AG09319 (cell line): ENCODE measurements at places on chromosomes 16 and 17.

- no peak for DNase-seq
Measured at GRCh38 chr16:79994418-79994817, 393.9 kb upstream of the MAF start.

- no peak for DNase-seq
Measured at GRCh38 chr17:37360632-37361031, 15.2 kb upstream of the C17orf78 start.

- no peak for DNase-seq
Measured at GRCh38 chr17:64683796-64684195, 21.7 kb upstream of the SMURF2 start.

DNA sequence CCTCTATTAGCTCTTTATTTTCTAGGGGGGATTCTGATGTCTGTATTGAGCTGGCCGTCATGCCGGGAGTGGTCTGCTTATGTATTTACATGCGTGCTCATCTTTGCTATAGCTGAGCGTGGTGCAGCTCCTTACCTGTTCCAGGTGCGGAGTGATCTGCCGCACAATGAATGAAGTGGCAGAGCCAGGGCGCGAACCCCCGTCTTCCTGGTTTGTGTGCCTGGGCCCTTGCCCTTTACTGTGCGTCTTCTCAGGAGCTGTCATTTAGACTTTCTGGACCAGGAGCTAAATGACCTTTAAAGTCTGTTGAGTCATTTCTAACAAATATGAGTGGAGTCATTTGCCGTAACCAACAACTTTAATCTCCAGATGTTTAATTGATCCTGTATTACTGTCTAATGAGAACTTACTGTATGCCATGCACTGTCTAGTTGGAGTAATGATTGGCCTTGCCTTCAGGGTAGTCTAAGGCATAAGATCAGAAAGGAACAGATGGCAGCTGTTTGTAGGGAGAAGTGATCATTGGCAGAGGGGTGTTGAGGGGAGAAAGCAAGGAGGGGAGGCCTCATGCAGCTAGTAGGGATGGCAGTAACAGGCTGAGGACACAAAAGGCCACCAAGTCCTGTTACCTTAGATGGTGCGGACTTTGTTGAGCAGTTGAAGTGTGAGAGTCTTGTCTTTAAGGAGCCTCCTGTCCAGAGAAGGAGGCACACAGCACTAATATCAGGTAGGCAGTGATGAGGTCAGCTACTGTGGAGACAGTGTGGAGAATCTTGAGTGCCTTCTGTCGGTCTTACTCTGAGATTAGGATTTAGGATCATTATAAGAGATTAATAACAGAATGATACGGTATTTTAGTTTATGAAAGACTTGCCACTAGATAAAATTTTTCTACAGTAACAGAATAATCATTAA is 53.9 kb downstream of the USP10 start:
- DNase-seq = no peak

DNA sequence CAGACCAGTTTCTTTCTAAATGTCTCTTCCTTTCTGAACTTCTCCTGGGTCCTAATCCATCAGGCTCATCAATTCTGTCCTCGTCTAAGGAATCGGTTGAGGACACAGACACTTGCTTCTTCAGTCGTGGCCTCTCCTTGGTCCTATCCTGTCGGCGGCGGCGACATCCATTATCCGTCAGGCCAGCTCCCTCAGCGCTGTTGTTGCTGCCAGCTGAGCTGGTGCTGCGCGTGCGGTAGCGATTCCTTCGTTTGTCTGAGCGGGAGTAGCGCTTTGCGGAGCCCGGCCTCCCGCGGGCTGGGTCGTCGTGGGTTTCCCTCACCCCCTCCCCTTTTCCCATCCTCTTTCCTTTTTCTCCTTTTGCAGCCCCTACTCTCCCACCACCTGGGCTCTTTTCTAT is 3.8 kb downstream of the SMG6 start:
- no peak for DNase-seq

GRCh38 chr16:12431561-12431960 is 372.1 kb downstream of the CPPED1 start:
- no peak for DNase-seq

- DNase-seq = no peak
Measured at GRCh38 chr17:81566461-81567126, 14.4 kb upstream of the FAAP100 start.

DNA sequence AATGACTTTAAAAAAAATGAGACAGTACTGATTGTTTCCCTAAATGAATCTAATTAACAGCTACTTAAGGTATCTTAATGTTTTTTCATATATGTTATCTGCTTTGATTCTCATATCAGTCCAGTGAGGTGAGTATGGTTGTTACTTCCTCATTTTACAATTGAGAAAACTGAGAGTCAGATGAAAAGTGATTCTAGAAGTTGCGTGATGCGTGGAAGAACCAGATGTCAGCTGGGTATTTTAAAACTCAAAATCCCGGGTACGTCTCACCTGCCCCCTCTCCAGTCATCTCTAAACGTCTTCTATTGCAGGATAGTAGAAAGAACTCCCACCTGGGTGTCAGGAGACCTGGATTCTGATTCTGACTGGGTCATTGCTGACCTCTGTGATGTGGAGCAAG is 89.2 kb downstream of the MAP2K6 start:
- no peak for DNase-seq

GRCh38 chr17:64614266-64615027 is 47.7 kb downstream of the SMURF2 start:
- DNase-seq = no peak

GRCh38 chr16:86844695-86845094 is 266.3 kb downstream of the FOXL1 start:
- DNase-seq = no peak

DNA sequence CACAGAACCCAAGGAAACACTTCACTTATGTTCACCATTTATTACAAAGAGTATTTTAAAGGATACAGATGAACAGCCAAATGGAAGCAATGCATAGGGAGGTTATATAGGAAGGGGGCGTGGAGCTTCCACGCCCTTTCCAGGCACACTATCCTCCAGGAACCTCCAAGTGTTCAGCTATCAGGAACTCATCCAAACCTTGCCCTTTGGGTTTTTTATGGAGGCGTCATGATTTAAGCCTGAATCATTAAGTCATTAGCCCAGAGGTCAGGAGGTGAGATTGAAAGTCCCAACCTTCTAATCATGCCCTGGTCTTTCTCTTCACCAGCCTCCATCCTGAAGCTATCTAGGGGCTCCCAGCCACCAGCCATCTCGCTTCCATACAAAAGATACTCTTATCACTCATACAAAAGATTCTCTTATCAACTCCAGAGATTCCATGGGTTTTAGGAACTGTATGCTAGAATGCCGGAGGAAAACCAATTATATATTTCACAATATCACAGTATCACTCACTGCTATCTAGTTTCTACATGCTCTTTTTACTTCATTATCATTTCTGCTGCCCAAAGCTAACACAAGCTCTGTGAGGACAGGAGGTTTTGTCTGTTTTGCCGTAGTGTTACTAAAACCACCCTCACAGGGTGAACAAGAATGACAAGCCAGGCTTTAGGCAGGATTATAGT is 213.4 kb downstream of the SLC39A11 start:
- no peak for DNase-seq

- DNase-seq = no peak
Measured at GRCh38 chr17:8162997-8163977, 539 bp upstream of the VAMP2 start.

GRCh38 chr16:85330006-85330693 is 217.9 kb upstream of the CIBAR2 start:
- no peak for DNase-seq

DNA sequence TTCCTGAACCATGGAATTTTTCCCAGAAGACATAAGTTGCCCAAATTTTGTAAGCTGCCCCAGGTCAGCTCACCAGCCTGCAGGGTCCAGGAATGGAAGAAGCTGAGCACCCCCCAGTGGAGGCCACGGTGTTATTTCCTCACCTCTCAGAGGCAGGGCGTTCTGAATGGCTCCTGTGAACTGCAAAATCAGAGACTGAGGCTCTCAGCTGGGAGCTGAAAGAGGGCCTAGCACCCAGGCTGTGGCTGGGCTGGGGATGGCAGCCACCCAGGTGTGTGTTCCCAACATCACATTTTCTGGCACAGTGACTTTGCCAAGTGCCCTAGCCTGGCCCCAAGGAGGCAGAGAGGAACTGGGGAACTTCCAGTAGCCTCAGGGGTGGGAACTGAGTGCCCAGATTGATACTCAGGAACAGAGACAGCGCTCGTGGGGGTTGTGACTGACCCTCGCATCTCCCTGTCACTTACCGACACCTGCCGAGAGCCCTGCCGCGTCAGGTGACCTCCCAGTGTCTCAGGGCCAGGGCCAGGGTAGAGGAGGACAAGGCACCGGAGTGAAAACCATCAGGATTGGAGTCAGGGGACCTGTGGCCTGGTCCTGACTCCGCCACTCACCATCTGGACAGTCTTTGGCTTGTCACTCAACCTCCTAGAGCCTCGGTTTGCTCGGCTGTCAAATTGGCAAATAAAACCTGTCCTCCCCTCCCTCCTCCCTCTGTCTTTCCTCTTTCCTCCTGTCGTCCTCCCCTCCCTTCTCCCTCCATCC is 11.3 kb downstream of the CACNG4 start:
- DNase-seq = no peak

DNA sequence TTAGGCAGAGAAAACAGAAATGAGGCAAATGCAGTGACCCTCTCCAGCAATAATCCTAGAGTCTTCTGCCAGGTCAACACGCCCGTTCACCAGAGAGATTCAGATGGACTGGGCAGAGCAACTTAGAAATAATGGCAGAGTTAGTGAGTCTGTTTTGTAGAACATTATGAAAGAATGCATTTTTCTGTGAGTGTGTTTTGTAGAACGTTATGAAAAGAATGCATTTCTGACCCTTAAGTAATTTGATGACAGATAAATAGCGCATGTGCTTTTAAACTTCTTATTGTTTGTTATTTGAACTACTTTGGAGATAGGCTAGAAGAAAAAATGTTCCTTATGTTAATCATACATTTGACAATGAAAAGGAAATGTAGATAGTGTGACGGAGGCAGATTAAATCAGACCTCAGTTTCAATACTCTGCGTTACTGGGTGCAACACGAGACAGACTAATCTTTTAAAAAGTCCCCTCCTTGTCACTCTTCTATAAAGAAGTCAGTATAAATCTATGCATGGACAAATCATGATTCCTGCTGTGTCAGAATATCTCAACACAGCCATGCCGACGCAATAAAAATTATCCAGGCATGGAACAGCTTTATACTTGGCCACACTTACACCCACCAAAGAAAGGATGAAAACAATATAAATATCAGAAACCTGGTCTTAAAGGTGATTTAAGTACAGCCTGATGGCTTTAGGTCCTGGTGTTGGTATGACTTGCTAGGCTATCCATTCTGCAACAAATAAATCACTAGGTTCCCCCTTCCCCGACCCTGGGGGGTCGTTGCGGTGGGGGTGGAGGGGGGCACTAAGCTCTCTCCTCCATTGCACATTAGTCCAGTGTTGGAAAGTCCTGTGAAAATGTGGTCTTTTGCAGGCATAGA is 47.8 kb downstream of the MARCHF10 start:
- peak; percentile 60 for DNase-seq

- no peak for DNase-seq
Measured at GRCh38 chr17:44071198-44071520, 624 bp downstream of the G6PC3 start.

DNA sequence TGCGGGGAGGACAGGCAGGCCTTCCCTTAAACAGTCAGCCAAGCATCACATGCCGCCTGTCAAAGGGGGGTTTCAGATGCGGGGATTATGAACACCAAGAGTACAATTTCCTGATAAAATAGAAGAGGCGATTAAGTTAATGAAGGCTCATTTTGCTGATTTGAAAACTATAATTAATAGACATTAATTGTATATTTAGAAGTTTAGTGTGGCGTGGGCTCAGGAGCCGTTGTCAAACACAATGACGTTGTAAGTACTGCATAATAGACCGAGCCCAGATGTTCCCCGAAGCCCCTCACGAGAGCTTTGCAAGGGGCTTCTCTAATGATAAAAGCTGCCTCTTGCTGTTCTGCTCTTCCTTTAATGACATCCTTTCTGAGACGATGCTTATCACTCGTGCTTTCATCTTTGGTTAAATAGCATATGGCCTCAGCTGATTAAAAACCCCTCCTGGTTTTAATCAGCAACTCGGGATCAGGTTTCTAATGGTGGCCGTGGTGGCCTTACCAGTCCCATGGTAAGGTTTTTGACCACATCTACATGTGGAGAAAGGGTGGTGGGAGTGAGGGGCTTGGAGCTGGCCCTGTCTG is 28.2 kb downstream of the SNX20 start:
- no peak for DNase-seq

DNA sequence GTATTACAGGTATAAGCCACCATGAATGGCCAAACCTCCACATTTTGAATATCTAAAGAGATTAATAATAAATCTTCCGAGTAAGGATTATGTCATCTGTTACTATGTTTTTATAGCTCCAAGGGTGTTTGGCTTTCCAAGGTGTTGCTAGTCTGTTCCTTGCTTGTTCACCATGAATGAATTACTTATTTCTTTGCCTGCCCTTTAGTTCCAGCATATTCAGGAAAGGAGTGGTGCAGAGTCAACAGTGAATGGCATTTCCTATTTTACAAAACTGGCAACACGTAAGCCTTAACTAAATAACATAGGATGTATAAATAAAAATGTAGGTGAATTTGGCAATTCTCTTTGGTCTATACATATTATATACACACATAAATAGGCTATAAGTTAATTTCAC is 70.3 kb downstream of the MYO1D start:
- no peak for DNase-seq

DNA sequence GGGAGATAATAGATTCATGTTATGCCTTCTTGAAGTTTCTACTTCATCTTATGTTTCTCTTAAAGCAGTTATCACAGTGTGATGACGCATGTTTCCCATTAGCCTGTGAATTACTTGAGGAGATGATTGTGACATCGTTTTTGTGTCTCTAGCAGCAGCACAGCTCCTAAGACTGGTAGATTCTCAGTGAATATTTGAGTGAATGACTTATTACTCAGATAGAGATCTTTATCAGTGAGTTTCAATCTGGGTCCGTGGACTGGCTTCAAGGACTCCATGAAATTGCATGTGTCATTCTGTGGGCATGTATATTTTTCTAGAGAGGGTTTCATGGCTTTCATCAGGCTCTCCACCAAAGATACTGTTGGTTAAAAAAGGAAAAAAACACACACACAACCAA is 29.9 kb downstream of the YPEL2 start:
- DNase-seq = peak; percentile 84

- no peak for DNase-seq
Measured at GRCh38 chr17:38605411-38605840, 326 bp downstream of the SRCIN1 start.

- DNase-seq = no peak
Measured at GRCh38 chr16:1343428-1344242, 8.0 kb downstream of the TSR3 start.

DNA sequence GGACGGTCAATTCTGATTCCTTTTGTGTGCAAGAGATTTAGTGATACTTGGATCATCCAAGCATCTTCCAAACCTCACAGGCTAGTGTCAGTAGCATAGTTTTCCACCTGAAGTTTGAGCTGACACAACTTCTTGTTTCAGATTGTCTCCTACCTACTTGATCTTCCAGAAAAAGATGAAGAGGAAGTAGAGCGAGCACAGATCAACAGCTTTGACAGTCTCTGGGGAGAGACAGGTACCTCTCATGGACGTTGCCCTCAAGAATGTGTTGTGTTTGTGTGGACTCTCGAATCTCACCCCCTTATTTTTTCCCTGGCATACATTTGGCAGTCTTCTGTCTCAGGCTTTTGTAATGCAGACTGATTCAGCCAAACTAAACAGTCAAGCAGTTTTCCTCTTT is 47.4 kb downstream of the CYB561 start:
- no peak for DNase-seq
